Smooth muscle cell of trachea (primary cell): ENCODE measurements at places on chromosomes 11 and 22. TPM values are rescaled to one million over a fixed set of nuclear protein-coding genes. Genes with fewer than 3 reads are reported as not detected.

Gene DRD2
- total RNA-seq = under 0.01 and 0.17 TPM in 2 replicates

Gene PDE2A
- 0.17 and 0.58 TPM in 2 replicates for total RNA-seq

Gene CCDC73
- total RNA-seq = not detected in 2 replicates

Gene LGALS1
- total RNA-seq = 5,552 and 9,643 TPM in 2 replicates

Gene GDPD4
- 0.17 TPM in 1 of 2 replicates, not detected in the other for total RNA-seq

Gene NAALADL1
- total RNA-seq = 38.2 and 46.3 TPM in 2 replicates

Gene RHOD
- 9.7 and 20.2 TPM in 2 replicates for total RNA-seq

Gene PRRG4
- under 0.01 and 0.15 TPM in 2 replicates for total RNA-seq

Gene OR8K1
- not detected in 2 replicates for total RNA-seq

Gene FOSL1
- 19.9 and 24.3 TPM in 2 replicates for total RNA-seq

Gene TAGLN
- total RNA-seq = 109 and 172 TPM in 2 replicates

Gene ZNF214
- total RNA-seq = 5.1 and 9.9 TPM in 2 replicates

Gene DBX1
- not detected in 2 replicates for total RNA-seq

Gene HEPN1
- total RNA-seq = not detected in 2 replicates
